ENCODE measurements at places on chromosomes 5 and 9.

- DNase-seq, result no peak
Observed at GRCh38 chr9:95102001-95102433, 215.5 kb downstream of the FANCC start.

DNA sequence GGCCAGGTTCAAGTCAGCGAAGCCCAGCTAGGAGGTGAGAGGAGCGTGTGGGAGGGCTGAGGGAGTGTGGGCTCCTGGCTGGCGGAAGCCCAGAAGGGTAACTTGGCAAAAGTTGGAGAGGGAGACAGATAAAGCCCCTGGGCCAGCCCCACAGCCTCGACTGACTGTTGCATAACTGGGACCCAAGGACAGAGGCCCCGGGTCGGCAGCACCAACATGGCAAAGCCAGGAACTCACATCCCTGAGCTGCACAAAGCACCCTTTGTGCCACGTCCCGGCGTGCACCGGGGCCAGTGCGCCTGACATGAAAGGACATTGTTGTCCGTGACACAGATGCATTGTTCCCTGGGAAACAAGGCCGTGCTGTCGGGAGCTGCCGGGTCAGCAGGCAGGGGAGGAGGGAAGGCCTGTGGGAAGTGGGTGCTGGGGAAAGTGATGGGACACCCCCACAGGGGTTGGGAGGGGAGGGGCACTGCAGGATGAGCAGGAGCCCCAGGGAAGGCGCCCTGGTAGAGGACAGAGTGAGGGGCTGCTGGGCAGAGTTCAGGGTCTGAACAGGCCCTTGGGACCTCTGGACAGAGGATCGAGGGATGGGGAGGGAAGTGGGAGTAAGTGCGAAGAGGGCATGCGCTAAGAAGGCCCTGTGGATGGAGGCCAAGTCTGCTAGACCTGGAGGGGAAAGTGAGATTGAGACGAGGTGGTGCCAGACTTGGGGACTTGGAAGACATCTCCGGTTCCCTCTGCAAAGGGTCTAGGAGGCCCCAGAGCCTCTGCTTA lies 13.0 kb upstream of the DPM2 start:
- DNase-seq, result no peak

DNA sequence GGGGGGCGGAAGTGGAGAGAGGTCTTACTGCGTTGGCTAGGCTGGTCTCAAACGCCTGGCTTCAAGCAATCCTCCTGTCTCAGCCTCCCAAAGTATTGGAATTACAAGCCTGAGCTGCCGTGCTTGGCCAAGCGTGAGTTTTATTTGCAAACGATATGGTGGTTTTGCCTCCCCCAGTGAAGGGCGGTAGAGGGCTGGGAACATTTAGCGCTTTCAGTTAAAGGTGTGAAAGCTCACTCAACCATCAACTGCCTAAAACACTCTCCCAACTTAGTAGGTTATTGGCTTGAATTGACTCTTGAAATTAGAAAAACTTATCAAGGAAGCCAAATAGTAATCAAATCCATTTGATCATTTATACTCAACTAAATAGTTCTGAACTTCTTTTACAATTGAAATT lies 156.3 kb downstream of the ESM1 start:
- no peak for DNase-seq

DNA sequence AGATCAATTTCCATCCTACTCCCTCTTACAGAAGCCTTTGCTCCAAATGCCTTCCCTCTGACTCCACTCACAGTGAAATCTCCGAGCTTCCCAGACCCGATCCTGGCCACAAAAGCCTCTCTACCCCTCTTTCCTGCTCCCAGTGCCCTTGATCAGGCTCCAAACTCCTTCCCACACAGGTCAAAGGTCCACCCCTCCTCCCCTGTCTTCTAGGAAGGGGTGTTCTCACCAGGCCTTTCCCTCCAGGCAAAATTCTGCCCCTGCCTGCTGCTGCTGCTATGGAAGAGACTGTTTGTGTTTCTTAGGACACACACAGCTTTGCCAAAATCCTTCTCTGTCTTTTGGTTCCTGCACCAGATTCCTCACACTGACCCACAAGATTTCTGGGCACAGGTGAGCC lies 85.8 kb upstream of the ALDH1A1 start:
- DNase-seq, result no peak

GRCh38 chr5:137994556-137994955 lies 38.3 kb downstream of the FAM13B start:
- DNase-seq, result no peak

- no peak for DNase-seq
Observed at GRCh38 chr9:30103647-30104394, 2280.6 kb upstream of the ACO1 start.

DNA sequence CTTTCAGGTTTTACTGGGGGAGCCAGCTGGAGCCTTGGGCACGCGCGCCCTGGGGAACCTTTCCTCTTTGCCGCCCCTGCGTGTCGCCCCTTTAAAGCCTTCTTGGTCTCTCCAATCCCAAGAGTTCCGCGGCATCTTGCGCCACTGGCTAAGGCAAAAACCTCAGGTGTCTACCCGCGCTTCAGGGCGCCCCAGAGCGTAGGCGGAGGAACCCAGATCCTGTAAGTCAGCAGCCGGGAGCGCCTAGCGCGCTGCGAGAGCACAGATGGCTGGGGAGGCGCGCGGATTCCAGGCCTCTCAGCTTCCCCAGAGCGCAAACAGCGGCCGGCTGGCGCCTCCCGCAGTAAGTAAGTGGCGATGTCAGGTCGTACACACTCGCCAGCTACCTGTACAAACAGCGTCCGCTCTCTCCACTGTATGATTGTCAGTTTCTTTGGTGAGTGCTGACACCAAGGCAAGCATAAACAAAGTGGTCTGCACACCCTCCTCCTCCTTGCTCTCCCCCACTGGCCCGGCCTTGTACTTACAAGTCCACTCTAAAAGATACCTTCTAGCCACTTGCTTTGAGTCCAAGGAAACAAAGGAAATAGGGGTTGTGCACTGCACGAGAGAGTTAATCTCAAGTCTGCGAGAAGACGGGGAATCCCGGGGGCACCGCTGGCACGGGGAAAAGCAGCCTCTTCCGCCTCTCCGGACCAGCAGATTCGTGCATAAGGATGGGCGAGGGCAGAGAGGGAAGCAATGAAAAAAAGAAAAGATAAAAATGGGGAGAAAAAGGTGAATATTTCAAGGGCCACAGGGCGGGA lies 2.9 kb downstream of the HTR1A start:
- DNase-seq, result no peak

DNA sequence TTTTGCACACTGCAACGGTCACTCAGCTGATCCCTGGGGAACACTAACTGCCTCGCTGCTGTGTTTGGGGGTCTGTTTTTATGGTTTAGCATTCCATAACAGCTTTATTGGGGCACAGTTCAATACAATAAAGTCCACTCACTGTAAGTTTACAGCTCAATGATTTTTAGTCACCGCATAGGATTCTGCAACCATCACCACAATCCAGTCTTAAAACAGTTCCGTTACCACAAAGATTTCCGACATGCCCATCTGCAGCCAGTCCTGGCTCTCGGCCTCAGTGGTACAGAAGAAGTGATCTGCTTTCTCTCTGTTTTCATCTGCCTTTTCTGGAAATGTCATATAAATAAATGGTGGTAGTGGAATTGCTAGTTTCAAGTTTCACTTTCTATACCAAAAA lies 23.6 kb downstream of the OR2V2 start:
- DNase-seq, result no peak

DNA sequence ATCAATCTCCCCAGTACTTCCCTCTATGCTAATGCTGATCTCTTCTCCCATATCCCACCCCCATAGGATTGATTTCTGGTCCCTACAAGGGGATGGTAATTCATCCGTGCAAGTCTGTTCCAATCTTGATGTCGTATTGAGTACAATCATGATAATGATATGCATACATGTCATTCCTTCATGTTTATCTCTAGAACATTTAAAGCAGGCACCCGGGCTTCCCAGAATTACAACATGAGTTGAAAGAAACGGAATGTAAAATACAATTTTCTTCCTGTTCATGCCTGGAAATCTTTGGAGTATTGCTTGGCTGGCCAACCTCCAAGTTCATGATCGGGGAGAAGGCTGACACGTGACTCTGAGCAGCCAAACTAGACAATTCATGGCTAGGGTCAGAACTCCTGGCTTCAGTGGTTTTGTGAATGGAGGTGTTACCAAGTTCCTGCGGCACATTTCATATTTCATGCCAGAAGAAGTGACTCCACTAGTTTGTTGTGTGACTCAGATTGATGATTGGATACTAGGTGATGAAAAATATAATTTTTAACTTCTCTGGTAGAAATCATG lies 66.6 kb downstream of the C9orf152 start:
- DNase-seq, result no peak

DNA sequence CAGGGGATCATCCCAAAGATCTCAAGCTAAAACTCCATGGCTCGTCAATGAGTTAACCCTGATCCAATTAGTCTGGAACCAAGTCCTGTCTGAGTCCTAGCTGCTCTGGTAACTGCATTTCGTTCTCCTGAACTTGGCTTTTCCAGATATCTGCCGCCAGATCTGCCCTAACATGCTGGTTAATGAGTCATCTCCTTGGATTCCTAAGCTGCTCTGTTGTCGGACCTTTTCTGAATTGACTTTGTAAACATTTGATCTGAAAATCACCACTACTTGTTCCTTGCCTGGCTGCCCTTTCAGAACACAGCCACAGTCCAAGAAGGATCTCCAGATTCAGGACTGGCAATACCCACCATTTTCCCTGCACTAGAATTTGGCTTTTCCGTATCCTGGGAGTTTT lies 473.0 kb downstream of the ZSWIM6 start:
- DNase-seq, result no peak

GRCh38 chr5:89435347-89435746 lies 552.4 kb upstream of the MEF2C start:
- DNase-seq, result no peak

- DNase-seq, result no peak
Observed at GRCh38 chr5:177491429-177491945, 5.9 kb downstream of the PDLIM7 start.

GRCh38 chr9:33129886-33130881 lies 37.0 kb downstream of the B4GALT1 start:
- DNase-seq, result no peak

DNA sequence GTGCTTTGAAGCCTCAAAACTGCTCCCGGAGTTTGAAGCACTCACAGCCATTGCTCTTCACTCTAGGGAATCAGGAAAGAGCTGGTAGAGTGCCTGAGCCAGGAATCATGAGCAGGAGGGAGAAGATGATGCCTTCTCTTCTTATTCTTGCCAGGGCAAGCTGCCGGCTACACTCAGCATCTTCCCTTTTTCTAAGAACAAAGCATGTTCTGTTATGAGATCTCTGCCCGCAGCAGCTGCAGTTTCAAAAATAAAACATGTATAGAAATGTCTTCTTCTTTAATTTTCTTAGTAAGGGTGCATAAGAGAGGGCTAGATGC lies 57.9 kb upstream of the RICTOR start:
- no peak for DNase-seq

DNA sequence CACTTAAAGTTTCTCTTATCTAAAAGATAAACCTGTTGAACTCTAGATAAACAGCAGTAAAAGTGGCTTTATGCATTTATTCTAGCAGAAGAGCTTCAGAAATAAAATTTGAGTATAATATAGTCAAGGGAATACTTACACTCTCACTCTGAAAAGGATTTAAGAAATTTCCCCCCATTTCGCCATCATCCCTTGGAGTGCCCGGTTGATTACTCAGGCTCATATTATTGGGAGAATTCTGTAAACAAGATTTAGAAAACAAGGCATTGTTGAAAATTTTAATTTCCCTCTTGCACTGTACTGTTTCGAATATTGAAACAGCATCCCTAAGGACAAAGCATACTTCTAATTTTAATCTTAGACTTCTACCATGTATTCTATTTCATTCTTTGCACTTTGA lies 34.5 kb upstream of the ACOT12 start:
- DNase-seq, result no peak

All from activated CD4-positive, CD25-positive, alpha-beta regulatory T cell (primary cell).